Activated CD8-positive, alpha-beta memory T cell treated with anti-CD3 and anti-CD28 coated beads, Interleukin-2, amount 10 ng/mL, durations not matched to agents 7 days and 5 days (primary cell): ENCODE measurements at places on chromosomes 7 and 10. TPM values are rescaled to one million over a fixed set of nuclear protein-coding genes. Genes with fewer than 3 reads are reported as not detected.

PON2 gene
- 11.7 TPM for total RNA-seq

TMEM196 gene
- not detected for total RNA-seq

BICC1 gene
- 0.14 TPM for total RNA-seq

GRM3 gene
- total RNA-seq: not detected

VWC2 gene
- not detected for total RNA-seq

CCDC136 gene
- total RNA-seq: 4.4 TPM
